NCI-H2107 (cell line): ENCODE measurements at places on chromosomes 16 and 17.

GRCh38 chr16:76931186-76931585, 259.8 kb upstream of the MON1B start:
- no peak for DNase-seq

GRCh38 chr16:3625911-3626732, 14.7 kb upstream of the SLX4 start:
- no peak for DNase-seq

- DNase-seq: no peak
Measured at GRCh38 chr17:61442136-61442775, 10.0 kb upstream of the TBX4 start.

GRCh38 chr16:66326991-66327513, 39.4 kb upstream of the CDH5 start:
- DNase-seq: peak; percentile 37
